Progenitor cell of endocrine pancreas (in vitro differentiated cells): ENCODE measurements at places on chromosomes 16 and 17.

DNA sequence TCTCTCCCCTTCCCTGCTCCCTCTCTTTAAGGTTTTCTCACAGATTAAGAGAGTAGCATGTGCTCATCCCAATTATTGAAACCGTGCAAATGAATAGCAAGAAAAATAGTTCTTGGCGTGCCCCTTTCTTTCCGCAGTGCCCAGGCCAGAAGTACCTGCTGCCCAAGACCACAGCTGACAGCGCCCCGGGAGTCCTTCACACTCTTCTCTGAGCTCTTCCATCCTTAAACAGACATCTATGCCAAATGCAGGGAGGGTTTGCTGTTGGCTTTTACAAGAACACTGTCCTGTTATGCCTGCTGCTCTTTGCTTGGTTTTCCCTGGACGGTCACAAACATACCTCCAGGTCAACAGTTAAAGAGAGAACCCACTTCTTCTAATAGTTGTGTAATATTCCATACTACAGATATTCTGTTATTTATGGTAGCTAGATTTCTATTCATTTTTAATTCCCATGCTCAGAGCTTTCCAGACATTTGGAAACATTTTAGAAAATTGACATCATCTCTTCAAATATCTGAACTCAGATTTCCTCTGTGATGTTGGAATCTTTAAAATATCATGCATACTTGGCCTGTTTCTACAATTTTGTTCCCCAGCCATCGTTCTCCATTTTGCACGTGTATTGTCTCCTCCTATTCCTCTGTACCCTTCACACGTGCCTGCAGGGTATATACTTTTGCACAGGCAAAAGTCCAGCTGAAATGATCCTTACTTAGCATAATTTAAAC, 416.7 kb downstream of the WWOX start:
- DNase-seq, result no peak

DNA sequence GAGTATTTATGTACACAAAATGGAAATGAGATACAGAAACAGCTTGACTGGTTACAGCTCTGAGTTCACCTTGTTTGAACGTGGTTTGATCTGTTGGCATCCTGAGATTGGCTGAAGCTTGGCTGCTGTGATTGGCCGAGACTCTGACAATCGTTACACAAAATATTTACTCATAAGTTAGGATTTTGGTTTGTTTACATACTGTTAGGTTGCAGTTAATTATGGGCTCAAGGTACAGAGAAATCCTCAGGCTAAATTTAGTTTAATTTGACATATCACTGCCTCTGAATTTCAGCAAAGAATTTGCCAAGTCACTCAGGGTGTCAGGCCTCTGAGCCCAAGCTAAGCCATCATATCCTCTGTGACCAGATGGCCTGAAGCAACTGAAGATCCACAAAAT, 227.3 kb downstream of the COPRS start:
- DNase-seq, result no peak

DNA sequence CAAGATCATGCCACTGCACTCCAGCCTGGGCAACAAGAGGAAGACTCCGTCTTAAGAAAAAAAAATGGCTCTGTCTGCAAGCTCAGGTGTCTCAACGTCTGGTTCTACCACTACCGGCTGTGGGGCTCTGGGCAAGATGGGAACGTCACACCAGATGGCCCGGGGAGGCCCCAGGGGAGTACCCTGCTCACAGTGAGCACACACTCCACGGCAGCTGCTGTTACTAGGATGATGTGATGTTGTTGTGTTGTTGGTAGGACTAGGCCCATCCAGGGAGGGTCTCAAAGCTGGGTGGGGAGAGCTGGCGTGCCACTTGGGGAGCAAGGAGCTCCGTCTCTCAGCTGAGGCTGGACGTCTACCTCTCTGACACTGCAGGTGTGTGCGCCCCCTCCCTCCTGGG, 9.4 kb upstream of the NPTX1 start:
- DNase-seq, result no peak

DNA sequence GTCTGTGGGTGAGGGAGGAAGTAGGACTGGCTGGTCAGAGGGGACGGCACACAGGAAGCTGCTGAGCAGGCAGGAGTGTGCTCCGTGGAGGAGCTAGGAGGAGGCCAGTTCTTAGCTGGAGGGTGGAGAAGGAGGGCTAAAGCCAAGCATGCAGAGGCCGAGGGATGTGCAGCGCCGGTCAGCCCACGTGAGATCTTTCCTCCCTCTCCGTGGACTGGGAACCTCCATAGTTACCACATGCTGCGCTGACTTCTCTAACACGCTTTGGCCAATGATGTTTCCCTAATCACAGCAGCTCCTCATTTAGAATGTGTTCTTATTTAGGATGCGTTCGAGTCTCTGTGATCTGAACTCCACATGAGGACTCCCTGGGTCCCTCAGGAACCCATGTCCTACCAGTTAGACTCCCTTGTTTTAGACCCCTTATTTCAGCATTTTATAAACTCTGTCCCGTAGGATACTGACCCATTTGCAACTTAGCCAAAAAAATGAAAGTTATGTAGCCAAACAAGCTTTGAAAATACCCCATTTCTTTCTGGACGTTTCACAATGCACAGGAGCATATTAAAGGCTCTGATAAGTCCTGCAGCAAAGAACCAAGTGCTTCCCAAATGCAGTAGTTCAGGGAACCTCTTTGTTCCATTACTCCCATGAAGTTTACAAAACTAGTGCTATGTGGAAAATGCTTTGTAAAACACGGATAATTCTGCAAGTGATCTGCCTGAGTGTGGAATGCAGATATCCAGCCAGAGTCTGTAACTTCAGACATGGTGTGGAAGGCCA, 51.4 kb downstream of the IRF8 start:
- DNase-seq, result no peak

DNA sequence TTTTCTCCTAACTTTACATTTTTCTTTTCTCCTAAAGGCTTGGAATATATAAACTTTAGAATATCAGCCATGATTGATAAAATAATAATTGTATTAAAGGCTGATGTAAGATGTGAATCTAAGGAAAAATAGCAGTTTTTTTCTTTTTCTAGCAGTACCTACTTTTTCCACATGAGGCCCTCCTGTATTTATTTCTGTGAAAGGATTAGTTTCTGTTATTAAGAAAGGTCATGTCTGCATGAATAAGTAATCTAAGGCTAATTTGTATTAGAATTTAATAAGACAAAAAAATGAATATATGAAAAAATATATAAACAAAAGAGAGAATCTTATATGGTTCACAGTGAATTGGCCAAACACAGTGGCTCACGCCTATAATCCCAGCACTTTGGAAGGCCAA, 85.3 kb downstream of the STXBP4 start:
- no peak for DNase-seq

DNA sequence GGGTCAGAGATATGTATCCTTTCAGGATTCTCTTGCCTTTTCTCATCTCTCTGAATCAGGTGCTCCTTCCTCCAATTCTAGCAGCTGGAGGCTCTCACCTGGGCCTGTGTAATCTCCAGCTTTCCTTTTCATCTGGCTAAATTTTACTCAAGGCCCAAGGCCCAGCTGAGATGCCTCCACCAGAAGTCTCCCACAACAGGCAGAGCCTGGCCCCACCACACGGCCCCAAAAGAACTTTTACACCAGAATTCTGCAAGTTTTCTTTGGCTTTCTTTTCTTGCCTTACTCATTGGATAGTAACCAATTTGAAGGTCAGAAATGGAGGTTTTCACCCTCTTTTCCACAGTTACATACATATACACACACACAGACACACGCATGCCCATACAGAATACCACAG, 14.6 kb downstream of the RND2 start:
- DNase-seq, result no peak

DNA sequence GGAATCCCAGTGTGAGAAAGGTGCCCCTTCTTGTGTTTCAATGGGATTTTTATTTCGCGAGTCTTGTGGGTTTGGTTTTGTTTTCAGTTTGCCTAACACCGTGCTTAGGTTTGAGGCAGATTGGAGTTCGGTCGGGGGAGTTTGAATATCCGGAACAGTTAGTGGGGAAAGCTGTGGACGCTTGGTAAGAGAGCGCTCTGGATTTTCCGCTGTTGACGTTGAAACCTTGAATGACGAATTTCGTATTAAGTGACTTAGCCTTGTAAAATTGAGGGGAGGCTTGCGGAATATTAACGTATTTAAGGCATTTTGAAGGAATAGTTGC, 567 bp downstream of the UBB start:
- DNase-seq, result no peak
